Gastrocnemius medialis (tissue), 4 donors: ENCODE measurements at places on chromosomes 13 and 19.

- peaks cover 20% of the 10 kb centered on the region for H3K27me3 ChIP-seq
- H3K4me3 ChIP-seq = peak overlapping the region; percentile 28
- peak; percentile 56 for DNase-seq
- H3K4me1 ChIP-seq = peaks cover 38% of the 10 kb centered on the region
Measured at GRCh38 chr19:18415178-18415867, 3.9 kb upstream of the SSBP4 start.

DNA sequence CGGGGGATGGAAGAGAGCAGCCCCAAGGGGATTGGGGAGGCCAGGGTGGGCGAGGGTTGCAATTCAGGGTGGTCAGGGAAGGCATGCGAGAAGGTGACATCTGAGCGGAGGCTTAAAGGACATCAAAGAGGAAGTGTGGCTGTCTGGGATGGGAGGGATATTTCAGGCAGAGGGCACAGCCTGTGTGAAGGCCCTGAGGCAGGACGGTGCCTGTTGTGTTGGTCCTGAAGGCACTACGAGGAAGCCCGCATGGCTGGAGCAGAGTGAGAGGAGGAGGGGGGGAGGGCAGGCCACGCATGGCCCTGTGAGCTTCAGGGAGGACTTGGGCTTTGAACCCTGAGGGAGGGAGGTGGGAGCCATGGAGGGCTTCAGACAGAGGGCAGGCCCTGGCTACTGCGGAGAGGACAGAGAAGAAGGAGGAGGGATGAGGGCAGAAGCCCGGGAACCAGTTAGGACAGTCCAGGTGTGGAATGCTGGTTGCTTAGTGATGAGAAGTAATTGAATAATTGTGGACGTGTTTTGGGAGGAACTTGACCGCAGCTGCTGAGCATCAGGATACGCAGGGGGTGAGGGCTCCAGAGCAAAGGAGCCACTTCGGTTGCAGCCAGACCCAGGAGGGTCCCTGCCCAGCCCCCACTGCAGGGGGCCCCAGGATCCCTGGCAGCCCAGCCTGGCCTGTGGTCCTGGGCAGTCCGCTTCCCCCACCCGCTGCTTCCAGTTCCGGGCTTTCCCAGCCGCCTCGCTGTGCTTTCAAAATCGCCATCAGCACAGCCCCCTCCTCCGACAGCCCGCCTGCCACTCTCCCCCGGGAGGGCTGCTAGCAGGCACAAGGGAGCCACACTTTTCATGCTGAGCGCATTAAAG lies 6.2 kb downstream of the TLE6 start:
- peak; percentile 53 for DNase-seq
- peaks cover 15% of the 10 kb centered on the region for H3K4me1 ChIP-seq
- no peaks in the 10 kb centered on the region for H3K27me3 ChIP-seq
- H3K27ac ChIP-seq = peak overlapping the region; percentile 77
- no peaks in the 10 kb centered on the region for H3K36me3 ChIP-seq
- peak overlapping the region; percentile 36 for H3K4me3 ChIP-seq

GRCh38 chr19:4598712-4599111 lies 39.2 kb upstream of the SEMA6B start:
- H3K27me3 ChIP-seq = peaks cover 36% of the 10 kb centered on the region
- no peaks in the 10 kb centered on the region for H3K4me1 ChIP-seq
- peak overlapping the region; percentile 18 for H3K4me3 ChIP-seq
- no peak for DNase-seq
- H3K27ac ChIP-seq = no peak overlapping the region
- no peaks in the 10 kb centered on the region for H3K36me3 ChIP-seq

DNA sequence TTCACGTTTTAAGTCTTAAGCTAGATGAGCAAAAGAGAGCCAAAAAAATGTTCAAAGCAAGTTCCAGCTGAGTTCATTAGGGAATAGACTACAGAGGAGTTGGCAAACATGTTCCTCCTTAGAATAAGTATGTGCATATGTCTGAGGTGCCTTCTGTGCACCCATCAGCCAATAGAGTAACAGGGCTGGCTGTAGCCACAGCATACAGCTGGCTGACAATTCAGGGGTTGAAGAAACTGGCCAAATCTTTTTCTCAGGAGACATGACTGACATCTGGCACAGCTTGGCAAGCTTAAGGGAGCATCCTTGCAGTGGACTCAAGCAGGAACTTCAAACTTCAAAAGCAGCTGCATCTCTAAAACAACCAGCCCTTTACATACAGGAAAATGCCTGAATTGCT lies 414.8 kb upstream of the PCDH20 start:
- H3K4me1 ChIP-seq = no peaks in the 10 kb centered on the region
- no peak overlapping the region for H3K27ac ChIP-seq
- H3K36me3 ChIP-seq = no peaks in the 10 kb centered on the region
- no peak overlapping the region for H3K4me3 ChIP-seq

DNA sequence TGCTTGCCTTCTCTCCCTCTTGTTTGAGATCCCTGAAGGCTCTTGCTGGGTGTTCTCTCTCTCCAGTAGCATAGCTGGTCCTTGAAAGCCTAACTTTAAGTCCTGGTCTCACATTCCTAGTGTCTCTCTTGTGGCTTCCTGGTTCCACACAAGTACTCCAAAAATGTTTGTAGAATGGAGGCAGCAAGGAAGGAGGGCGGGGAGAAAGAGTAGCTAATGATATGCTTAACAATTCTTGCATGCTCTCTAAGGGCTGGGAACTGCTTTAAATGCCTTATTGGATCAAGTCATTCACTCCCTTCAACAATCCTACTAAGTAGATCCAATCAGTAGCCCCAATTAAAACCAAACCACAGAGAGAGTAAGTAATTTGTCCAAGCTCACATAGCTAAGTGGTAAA lies 357.3 kb downstream of the KLF5 start:
- no peaks in the 10 kb centered on the region for H3K36me3 ChIP-seq
- H3K4me1 ChIP-seq = peaks cover 4% of the 10 kb centered on the region
- H3K27ac ChIP-seq = no peak overlapping the region
- DNase-seq = no peak
- H3K4me3 ChIP-seq = no peak overlapping the region
- no peaks in the 10 kb centered on the region for H3K27me3 ChIP-seq

GRCh38 chr19:15248106-15248505 lies 15.9 kb upstream of the EPHX3 start:
- DNase-seq = no peak
- peak overlapping the region; percentile 84 for H3K27ac ChIP-seq
- peaks cover 68% of the 10 kb centered on the region for H3K4me1 ChIP-seq
- H3K36me3 ChIP-seq = no peaks in the 10 kb centered on the region
- H3K27me3 ChIP-seq = no peaks in the 10 kb centered on the region

GRCh38 chr13:46636451-46636850 lies 83.5 kb downstream of the LRCH1 start:
- H3K27me3 ChIP-seq = no peaks in the 10 kb centered on the region
- no peak overlapping the region for H3K27ac ChIP-seq
- H3K4me3 ChIP-seq = no peak overlapping the region

DNA sequence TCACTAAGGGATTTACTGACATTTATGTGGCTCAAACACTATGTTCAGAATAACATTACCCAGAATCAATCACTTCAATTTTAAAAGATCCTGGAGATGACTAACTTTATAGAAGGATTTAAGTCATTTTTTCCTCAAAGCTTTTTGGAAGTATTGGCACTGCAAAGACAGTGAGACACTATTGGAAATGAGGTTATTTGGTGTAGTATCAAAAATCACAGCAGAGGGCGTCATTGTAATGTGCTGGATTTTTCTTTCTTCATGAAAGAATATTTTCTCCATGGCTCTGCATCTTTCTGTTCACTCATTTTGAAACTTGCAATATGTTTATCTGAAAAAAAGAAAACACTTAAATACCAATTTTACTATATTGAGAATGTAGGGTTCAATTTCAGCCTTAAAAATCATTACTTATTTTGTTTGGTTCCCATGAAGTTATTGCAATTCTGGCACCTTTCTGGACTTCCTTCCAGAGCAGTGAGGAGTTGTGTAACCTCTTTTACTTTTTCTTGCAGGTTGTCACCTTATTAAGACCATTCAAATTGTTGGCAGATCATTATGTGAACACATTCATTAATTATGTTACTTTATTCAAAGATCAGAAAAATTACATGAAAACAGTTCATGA lies 3.7 kb upstream of the CSNK1A1L start:
- no peak overlapping the region for H3K4me3 ChIP-seq
- H3K36me3 ChIP-seq = no peaks in the 10 kb centered on the region
- no peak overlapping the region for H3K27ac ChIP-seq
- no peaks in the 10 kb centered on the region for H3K27me3 ChIP-seq

- DNase-seq = no peak
- H3K27ac ChIP-seq = no peak overlapping the region
- H3K36me3 ChIP-seq = no peaks in the 10 kb centered on the region
Measured at GRCh38 chr13:108645376-108645775, 16.0 kb downstream of the MYO16 start.

GRCh38 chr13:93226623-93227279 lies at the start of gene GPC6:
TSS of gene GPC6 (plus strand) at chr13:93226807.
- peak within 1 kb of the TSS; percentile 58 for H3K27ac ChIP-seq
- DNase-seq = no peak
- H3K36me3 ChIP-seq = no peaks in the 10 kb centered on the region
- H3K4me1 ChIP-seq = peaks cover 16% of the 10 kb centered on the region

DNA sequence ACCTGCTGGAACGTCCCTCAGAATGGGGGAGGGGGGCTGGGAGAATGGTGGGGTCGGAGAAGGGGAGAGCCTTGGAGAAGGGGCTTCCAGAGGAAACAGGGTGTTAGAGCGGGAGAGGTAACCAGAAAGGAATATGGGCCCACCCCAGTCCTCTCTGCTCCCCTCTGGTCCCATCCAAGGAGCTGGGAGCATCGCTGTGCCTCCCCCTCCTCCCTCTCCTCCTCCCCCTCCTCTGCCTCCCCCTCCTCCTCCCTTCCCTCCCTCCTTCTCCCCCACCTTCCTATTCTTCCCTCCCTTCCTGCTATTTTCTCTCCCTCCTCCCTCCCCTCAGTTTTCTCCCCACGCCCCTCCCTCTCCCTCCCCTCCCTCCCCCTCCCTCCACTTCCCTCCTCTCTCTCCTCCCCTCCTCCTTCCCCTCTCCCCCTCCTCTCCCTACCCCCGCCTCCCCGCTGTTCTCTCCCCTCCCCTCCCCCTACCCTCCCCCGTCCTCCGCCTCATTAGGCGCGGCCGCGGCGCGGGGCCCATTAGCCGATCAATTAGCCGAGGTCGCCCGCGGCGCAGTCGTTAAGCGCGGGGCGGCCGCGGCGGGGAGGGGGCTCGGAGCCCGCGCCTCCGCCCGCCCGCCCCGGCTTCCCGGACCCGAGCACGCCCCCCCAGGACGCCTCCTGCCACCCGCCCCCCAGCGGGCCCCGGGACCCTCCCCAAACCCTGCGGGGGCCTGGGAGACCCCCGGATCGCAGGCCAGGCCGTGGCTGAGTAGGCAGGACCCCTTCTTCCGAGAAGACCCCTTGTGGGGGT lies 15.4 kb downstream of the TLE5 start:
- no peaks in the 10 kb centered on the region for H3K27me3 ChIP-seq
- peak overlapping the region; percentile 54 for H3K4me3 ChIP-seq
- H3K27ac ChIP-seq = peak overlapping the region; percentile 75
- H3K36me3 ChIP-seq = no peaks in the 10 kb centered on the region
- DNase-seq = no peak

DNA sequence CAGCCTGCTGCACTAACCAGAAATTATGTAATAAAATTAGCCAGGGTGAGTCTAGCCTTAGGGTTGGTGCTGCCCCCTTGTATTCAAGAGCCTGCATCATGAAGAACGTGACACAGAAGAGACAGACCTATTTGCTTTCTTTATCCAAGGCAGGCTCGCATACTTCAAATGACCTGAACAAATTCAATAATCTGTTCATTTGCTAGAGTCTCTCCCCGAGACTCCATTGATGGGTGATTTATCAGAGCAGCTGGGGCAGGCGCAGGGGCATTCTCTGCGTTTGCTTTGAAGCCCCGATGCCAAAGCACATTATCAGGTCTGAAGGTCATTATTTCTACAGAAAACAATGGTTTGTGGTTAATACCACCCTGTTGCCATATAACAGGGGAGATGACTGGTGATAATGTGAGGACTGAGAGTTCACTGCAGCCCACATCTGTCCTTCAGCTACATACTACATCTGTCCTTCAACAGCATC lies 520.3 kb downstream of the DIAPH3 start:
- no peaks in the 10 kb centered on the region for H3K36me3 ChIP-seq
- no peak overlapping the region for H3K4me3 ChIP-seq
- H3K27ac ChIP-seq = no peak overlapping the region

DNA sequence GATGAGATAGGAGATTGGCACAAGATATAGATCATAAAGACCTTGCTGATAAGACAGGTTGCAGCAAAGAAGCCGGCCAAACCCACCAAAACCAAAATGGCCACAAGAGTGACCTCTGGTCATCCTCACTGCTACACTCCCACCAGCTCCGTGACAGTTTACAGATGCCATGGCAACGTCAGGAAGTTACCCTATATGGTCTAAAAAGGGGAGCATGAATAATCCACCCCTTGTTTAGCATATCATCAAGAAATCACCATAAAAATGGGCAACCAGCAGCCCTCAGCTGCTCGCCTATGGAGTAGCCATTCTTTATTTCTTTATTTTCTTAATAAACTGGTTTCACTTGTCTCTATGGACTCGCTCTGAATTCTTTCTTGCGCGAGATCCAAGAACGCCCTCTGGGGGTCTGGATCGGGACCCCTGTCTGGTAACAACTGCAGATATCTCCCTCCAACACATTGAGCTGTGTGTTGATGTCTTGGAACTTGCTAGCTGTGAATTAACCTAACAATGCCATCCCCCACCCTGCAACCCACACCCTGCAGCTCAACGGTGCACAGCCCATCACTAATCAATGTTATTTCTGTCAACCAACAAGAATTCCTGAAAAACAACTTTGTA lies 27.1 kb upstream of the GRTP1 start:
- no peaks in the 10 kb centered on the region for H3K4me1 ChIP-seq
- no peaks in the 10 kb centered on the region for H3K27me3 ChIP-seq
- H3K36me3 ChIP-seq = no peaks in the 10 kb centered on the region
- no peak for DNase-seq
- H3K27ac ChIP-seq = no peak overlapping the region

DNA sequence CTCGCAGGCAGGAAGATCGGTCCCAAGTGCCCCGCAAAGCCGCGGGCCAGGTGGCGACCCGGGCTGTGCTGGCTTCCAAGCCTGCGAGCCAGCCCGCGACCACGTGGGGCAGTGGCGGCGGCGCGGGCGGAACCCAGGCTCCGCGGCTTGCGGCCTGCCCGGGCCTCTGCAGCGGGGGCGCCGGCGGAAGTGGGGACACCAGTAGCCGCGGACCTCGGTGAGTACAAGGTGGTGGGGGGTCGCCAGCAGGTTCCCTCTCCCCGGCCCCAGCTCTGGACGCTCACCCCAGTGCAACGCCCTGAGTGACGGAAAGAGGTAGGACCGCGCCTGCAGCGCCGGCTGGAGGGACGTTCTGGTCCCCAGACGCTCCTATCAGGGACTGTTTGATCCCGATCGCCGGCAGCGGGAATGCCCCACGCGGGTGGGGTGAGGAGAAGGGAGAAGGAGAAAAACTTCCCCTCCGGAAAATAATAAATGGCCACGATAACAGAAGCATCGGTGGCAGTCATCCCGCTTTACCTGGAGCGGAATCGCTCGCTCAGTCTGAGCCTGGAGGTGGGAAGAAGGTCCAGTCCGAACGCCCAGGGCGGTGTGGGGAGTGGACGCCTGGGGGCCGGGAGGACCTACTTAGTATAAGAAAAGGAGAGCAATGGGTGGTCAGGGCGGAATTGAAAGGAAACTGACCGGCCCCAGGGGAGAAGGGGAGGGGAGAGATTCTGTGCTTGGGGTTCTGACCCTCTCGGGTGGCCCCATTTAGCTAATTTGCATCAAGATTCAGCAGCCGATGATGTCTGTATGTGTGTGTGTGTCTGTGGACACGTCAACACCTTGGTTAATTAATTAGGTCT lies at the start of gene GEMIN7:
TSS of gene GEMIN7 (plus strand) at position 198 of the 848 bp plus-strand sequence. CDS start 10,855 bp downstream, outside the sequence.
- H3K4me1 ChIP-seq = peaks cover 21% of the 10 kb centered on the region
- H3K4me3 ChIP-seq = peak within 1 kb of the TSS; percentile 82
- H3K36me3 ChIP-seq = no peaks in the 10 kb centered on the region
- H3K27ac ChIP-seq = peak within 1 kb of the TSS; percentile 85
- peak; percentile 71 for DNase-seq
- H3K27me3 ChIP-seq = no peaks in the 10 kb centered on the region

GRCh38 chr19:16263141-16263761 lies 61.4 kb upstream of the KLF2 start:
- H3K4me1 ChIP-seq = no peaks in the 10 kb centered on the region
- no peak overlapping the region for H3K4me3 ChIP-seq
- H3K36me3 ChIP-seq = no peaks in the 10 kb centered on the region
- H3K27me3 ChIP-seq = no peaks in the 10 kb centered on the region
- H3K27ac ChIP-seq = no peak overlapping the region
